GM12878 (cell line): ENCODE measurements at places on chromosomes 4 and X. TPM values are rescaled to one million over a fixed set of nuclear protein-coding genes. Genes with fewer than 3 reads are reported as not detected.

DNA sequence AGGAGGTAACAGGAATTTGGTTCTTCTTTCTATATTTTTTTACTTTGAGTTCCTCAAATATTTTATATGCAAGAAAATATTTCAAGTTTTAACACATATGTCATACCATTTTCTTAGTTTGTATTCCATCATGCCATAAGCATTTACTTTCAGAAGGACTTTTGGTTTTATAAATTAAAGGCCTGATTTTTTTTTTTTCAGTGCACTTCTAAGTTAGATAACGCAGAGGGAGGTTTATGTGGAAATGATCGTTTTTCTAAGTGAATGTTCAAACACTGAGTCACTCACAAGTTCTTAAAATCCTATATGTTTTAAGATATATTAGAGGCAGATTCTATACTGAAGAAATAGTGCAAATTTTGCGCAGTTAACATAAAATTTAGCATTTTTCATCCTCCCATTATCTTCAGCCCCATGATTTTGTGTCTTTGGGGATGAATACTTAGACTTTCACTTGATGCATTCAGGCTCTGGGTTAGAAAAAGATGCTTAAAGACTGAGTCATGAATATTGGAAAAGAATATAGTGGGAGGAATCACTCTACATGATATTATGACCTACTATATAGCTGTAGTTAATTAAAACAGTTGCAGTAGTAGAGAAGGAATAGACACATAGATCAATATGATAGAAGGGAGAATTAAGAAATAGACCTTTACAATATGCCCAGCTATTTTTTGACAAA is 54.9 kb downstream of the COL4A5 start:
- no peak for DNase-seq

The LRP2BP gene
- total RNA-seq, result 0.48 and 0.62 TPM in 2 replicates

DNA sequence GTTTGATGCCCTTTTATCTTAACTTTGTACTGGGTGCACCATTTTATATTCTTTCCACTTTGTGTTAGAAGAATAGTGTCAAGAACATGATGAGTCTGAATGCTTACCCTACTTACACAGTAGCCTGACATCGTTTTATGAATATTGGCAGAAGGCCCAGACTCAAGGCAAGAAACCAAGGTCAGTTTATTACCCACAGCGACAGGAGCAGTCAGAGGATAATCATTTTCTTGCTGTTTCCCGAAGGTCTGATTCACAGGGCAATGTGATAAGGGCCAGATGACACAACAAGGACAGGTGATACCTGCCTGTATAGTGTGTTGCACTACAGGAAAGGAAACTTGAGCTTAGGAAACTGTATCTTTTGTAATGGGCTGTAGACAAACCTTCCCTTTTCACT is 417.4 kb downstream of the SPOCK3 start:
- no peak for DNase-seq

The FABP2 gene
- not detected in 2 replicates for total RNA-seq

The HSD17B13 gene
- total RNA-seq, result not detected in 2 replicates

The PCDH11X gene
- total RNA-seq, result not detected in 2 replicates

GRCh38 chr4:84967243-84967690 is 777 bp upstream of the WDFY3 start:
- DNase-seq, result no peak

GRCh38 chr4:2371765-2372487 is 46.5 kb downstream of the ZFYVE28 start:
- DNase-seq, result no peak

The CTAG1B gene
- not detected in 2 replicates for total RNA-seq

GRCh38 chr4:8694651-8695151 is 102.1 kb downstream of the CPZ start:
- no peak for DNase-seq
